ENCODE measurements at places on chromosomes 4 and X.
A peak's percentile ranks its signal among the peaks of the same experiment; 100 is the strongest.

DNA sequence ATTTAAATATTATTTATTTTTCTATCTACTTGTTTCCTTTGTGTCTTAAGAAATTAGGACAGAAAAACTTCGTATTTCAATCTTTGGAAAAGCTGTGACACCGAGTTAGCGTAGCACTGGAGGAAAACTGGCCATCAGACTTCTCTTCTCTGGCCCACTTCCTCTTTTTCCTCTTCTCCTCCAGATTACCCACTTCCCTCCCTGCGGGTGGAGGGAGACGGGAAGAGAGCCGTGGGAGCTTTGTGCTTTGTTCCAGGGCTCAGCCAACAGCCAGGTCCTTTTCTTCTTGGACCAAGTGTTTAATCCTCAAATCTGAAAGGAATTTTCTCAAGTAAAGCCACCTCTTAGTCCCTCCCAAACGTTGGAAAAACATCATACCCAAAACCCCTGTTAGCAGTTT is 29.7 kb downstream of the OFD1 start:
- no peak for DNase-seq

DNA sequence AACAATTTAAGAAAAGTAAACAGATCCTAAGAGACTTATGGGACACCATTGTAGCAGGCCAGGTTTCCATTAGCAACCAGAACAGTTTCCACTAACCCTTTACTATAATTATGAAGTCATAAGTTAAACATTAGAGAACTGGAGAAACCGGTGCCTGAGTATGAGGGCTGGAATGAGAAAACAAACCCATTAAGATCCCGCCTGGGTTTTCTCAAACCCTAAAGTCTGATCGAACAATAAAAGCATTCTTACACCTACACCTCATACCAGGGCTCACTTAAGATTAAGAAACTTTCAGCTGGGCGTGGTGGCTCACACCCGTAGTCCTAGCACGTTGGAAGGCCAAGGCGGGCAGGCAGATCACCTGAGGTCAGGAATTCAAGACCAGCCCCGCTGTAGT is 13.7 kb upstream of the DHX15 start:
- DNase-seq = no peak

GRCh38 chr4:121236353-121237068 is 72.4 kb upstream of the TNIP3 start:
- DNase-seq = no peak

- peak; percentile 29 for DNase-seq
These were observed 477.6 kb upstream of the GRID2 start for GRCh38 chr4:91826186-91826585.

GRCh38 chr4:132328761-132329160 is 820.3 kb upstream of the PCDH10 start:
- no peak for DNase-seq

DNA sequence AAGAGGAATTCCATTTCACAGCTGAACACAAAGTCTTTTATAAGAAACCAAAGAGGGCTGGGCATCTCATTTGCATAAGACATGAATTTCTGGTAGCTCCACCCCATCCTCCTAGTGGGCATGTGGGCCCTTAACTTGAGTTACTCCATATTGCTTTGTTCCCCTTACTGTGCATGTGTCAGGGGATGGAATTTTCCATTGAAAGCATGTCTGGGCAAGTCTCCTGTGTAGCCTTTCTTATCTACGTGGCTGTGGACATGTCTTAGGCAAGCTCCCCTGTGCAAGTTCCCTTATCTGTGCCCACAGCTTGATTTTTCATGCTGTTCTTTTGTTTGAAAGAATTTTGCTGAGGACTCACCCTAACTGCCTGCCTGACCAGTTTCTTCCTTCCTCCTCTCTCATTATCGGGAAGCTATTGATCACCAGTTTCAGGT is 123.5 kb upstream of the JADE1 start:
- no peak for DNase-seq

DNA sequence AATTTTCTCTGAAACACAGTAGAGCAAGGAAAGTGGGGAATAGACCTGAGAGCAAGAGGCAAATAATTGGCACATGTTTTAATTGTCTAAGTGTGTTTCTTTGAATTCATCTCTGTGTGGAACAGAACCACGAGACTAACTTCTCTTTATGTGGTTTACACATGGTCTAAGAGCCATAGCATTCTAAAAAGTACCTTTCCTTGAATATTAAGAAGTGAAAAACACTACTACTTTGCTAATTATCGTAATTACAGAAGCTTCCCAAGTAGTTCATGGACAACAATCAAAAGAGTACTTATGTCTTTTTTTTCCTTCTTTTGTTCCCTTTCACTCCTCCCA is 2.9 kb upstream of the CYBB start:
- no peak for DNase-seq

DNA sequence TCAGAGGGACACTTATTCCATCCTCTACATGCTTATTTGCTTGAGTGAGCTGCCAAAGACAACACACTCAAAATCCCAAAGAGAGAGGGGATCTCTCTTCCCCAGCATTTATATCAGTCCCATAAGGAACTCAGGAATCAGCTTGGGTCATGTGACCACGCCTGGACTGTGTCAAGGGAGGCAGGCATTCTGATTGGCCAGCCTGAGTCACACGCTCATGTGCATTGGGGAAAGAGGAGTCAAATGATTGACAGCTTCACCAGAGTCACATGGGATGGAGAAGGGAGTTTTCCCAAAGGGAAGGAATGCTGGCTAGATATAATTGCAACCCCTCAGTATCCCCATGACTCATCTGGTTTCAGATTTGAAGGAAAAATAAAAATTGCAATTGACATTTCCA is 49.0 kb downstream of the RWDD4 start:
- peak; percentile 53 for DNase-seq

- DNase-seq = no peak
These were observed 72.3 kb upstream of the ZNF518B start for GRCh38 chr4:10529291-10530136.

GRCh38 chr4:141548791-141549190 is 87.6 kb upstream of the IL15 start:
- DNase-seq = no peak

DNA sequence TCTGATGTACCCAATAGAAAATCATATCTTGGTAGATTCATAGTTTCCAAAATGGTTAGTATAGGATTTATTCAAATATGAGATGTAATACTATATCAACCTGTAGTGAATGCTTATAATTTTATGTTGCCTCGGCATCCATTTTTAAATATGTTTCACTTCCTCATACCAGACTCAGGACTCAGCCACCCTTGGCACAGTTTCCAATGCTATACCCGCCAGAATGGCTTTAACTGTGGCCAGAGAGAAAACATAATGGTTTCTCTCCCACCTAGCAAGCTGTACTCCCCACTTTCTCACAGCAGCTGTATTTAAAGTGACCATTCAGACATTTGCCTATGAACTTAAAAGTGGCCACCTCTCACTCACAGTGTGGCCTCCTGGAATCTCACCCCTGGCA is 466.6 kb upstream of the PABPC4L start:
- peak; percentile 1 for DNase-seq

DNA sequence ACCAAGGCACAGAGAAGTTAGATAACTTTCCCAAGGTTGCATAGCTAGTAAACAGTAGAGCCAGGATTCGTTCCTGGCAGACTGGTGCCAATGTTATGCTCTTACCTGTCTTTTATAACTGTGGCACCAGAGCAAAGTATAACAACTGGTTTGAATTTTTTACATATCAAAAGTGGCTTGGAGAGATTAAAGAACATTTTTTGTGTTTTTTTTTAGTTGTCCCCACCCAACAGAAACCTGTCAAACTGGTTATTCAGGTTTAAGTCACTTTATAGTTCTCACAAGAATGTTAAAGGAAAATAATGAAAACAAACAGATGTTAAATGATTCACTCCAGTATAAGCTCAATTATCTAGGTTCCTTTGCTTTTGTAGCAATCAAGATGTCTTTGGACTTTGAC is 15.6 kb upstream of the FAM47E start:
- DNase-seq = no peak

DNA sequence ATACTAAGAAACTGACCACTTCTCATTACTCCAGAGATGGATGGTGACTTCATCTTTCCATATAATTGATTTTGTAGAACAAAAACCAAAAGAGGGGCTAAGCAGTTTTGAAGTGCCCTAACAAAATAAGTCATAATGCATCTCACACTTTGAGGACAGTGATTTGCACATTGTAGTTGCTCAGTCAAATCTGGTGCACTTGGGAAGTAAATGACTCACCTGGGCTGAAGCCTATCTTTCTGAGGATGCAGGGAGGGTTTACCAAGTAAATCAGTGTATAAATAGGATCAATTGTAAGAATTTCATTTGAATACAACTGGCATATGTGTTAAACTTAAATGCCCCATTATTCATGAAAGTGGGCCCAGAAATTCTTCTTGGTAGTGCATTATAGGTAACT is 134.2 kb downstream of the DCLK2 start:
- DNase-seq = no peak

- DNase-seq = no peak
These were observed 117.5 kb downstream of the TSPAN7 start for GRCh38 chrX:38678821-38679220.

DNA sequence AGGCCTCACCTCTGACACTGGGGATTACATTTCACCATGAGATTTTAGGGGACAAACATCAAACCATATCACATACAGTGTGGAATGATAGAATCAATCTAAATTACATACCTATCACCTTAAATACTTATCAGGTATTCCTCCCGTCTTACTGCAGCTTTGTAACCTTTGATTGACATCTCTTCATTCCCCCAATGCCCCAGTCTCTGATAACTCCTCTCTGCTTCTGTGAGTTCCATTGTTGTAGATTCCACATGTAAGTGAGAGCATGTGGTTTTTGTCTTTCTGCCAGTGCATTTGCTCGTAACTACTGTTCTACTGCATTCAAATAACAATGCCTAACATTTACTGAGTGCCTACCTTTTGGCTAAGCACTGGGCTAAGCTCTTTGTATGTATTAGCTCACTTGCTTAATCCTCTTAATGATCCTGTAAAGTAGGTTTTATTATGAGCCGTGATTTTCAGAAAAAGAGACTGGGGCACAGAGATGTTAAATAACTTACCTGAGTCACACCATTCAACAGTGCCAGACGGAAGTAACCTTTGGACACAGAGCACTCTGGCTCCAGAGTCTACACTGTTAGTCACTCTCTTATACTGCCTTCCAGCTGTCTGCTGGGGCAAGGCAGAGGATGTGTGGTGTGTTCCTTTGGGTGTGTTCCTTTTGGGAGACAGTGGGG is 63.7 kb upstream of the ESX1 start:
- no peak for DNase-seq

DNA sequence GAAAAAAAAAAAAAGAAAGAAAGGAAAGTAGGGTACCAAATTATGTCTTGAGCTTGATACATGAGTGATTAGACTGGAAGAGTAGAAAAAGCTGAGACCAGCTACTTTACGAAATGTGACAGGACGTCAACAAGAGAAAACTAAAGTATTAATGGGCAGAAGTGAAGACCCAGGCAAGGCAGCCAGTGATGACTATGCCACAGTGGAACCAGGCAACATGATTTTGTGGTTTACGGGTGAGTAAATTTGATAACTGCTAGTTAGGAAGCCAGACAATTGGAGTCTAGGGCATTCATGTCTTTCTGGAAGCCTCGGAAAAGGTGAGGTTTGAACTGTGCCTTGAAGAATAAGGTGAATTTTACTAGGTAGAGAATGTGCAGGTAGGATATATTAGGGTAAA is 326.4 kb downstream of the TENM3 start:
- no peak for DNase-seq

- no peak for DNase-seq
These were observed 562.4 kb downstream of the MAGEB5 start for GRCh38 chrX:26778320-26778888.

DNA sequence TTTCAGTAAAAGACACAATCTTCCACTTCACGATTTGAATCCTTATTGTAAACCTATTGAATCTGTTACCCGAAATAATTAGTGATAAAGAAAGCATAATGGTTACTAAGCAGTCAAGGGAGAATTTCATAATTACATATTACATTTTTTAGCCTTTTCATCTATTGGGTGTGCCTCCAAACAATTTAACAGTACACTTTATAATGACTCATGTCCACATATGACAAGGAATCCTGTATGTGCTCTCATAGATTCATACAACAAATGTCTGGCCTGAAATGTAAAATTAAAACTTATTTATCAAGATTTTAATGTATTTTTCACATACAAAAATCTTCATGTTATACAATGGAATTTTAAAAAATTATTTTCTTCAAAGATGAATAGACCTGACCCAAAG is 39.4 kb downstream of the PPP3CA start:
- no peak for DNase-seq

DNA sequence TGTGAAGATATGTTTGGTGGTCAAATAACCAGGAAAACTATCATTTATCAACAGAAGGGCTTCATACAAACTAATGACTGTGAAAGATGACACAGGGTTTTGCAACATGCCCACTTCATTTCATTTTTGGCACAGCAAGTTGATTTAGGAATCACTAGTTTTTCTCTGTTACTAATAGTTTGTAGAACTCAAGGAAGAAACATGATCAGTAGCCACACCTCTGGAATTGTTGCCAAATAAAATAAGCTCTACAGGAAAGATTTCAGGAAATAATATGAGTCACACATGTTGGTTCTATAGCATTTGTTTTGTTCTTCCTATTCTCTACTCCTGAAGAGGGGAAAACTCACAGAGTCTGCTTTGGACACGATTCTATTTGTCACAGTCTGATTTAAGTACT is 255.4 kb downstream of the TLL1 start:
- DNase-seq = peak; percentile 8

DNA sequence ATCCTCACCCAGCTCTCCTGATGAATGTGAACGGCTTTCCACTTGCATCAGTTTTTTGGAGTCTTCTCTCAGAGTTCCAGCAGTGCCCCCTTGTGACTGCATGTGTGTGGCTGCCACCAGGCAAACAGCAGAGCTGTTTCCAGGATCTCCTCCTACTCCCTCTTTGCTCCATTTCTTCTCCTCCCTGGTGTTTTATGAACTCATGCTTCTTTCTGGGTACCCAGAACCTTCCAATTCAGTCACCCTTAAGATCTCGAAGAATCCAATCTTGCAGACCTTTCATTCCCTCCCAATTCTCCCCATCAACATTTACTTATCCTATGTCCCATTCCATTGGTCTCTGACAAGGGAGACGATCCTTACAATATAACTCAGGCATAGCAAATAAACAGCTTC is 6.8 kb upstream of the TCEANC start:
- DNase-seq = peak; percentile 79

GRCh38 chrX:51376672-51377071 is 44.0 kb downstream of the NUDT10 start:
- DNase-seq = no peak

DNA sequence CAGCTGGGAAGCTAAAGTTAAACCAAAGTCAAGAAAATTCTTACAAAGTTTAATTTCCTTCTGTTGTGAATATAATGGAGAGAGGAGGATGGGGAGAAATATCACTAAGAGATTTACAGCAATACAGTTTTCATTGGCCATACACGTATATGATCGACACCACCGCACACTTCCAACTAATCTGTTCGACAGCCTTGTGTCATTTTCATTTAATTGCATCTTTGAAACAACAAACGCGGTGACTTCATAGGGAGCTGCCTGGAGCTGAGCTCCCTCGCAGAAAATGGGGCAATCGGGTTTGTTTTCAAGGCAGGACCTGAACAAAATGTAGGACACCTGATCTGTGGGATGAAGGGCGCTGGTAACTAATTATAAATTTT is 1.3 kb downstream of the PTPN13 start:
- DNase-seq = no peak

GRCh38 chr4:73989928-73990327 is 1.9 kb upstream of the PPBP start:
- no peak for DNase-seq

- DNase-seq = no peak
These were observed 277.8 kb upstream of the EMCN start for GRCh38 chr4:100795581-100795980.
